ENCODE measurements at places on chromosomes 6 and 20.

DNA sequence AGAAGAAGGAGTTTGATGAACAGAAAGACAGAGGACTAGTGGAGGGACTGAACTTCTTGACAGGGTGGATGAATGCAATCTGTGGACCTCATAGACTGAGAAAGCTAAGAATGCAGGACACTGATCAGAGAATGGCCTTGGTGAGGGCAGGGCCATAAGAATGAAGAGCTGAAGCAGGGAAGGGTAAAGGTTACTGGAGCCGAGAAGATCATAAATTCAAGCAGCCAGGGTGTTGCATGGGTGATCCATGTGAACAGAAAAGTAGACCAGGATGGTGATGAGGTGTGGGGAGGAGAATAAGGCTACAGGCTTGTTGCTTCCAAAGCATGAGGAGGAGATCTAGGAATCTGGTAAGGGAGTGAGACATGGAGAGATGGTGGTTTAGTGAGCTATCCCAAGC is 295.9 kb downstream of the ADGB start:
- no peak for DNase-seq

DNA sequence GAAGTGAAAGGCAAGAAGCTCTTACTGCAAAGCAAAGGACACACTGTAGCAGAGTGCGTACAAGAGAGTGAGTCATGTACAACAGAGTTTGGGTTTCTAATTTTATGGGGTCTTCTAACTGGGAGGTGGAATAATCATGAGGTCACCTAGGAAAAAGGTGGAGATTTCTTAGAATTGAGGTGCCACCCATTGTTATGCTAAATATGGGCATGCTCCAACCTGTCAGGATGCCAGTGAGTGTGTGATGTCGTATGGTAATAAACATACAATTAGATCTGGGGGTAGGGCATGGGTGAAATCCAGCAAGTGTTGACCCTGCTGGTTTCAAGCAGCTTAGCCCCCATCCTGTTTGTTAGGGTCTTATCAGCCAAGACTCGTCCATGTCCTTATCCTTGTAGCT is 46.6 kb downstream of the OR2B6 start:
- DNase-seq: no peak

DNA sequence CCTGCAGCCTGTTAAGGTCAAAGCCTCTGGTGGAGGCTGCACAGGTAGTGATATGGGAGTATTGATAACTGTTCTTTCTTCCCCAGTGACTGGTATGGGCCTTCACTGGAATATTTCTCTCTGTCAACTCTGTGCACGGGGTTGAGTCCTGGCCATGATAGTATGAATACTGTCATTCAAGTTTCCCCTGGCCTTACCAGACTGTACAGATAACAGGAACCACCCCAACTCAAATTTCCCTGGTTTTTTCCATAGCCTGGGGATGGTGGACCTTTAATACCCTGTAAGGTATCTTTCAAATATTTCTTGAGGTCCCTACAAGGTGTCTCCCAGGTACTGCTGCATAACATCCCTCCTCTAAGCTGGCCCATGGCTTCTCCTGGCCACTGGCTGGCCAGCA is 51.4 kb upstream of the TNFAIP3 start:
- no peak for DNase-seq

GRCh38 chr6:45787384-45787783 is 228.3 kb downstream of the CLIC5 start:
- no peak for DNase-seq

DNA sequence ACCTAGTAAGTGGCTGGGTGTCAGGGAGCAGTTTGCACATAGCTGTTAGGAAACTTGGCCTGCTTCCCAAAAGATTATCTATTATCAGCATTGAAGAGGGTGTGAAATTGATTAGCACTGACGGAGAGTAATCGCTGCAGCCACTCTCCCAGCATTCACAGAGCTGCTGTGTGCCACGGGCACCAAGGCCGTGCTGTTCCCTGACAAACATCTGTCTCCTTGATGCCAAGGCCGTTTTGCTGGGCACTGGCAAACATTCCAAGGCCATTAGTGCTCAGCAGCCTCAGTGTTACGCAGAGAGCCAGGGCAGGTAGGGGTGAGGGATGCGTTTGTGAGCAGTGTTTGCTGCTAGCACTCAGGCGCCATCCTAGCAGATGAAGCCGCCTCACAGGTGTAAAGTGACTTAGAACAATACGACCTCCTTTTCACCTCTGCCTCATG is 57.7 kb upstream of the VSTM2L start:
- no peak for DNase-seq

- DNase-seq: no peak
Observed at GRCh38 chr6:21873562-21873961, 280.0 kb downstream of the SOX4 start.

DNA sequence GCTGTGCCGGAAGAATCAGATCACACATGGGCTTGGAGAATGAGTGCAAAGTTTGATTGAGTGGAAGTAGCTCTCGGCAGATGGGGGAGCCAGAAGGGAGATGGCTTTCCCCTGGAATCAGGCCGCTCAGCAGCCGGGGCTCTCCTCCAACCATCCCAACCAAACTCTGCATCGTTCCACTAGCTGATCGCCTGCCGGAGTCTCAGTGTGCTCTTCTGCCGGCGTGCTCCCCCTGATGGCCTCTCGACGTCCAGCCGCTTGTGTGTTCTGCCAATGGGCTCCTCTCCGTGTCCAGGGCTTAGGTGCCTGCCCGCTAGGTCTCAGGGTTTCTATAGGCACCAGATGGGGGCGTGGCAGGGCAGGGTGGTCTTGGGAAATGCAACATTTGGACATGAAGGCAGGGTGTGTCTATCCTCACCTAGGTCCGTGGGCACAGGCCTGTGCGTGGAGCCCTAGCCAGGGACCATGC is 4.9 kb upstream of the BIRC7 start:
- DNase-seq: no peak
